Liver (tissue), 10 donors: ENCODE measurements at places on chromosomes 5 and 9.
A peak's percentile ranks its signal among the peaks of the same experiment; 100 is the strongest.

GRCh38 chr5:55345327-55345726 lies 37.5 kb downstream of the MTREX start:
- no peak for DNase-seq

DNA sequence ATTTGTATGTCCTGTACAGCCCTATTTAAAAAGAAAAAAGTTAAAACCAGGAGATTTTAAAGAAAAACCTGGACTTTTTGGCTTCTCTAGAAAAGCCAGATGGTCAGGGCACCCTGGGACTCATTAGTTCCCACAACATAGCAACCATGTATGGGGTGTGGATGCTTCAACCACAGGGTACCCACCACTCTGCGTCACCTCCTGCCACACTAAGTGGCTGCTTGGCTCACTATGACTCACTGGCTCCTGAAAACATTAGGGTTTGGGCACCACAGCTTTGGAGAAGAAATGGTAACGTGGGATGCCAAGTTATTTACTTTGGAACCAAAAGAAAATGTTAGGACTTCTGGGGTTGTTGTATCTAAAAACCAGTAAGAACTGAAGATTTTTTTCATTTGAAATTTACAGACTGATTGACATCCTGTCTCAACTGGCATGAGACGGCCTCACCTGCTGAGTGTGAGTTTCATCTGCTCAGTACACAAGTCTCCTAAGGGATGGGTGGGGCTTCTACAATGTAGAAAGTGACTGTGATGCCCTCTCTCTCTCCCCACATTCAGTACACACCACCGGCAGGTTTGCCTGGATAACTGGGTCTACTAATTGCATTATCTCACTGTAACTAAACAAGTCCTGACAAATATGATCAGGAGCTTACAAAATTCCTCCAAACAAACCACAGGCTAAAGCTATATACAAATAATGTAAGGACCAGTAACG lies 103.9 kb downstream of the ESM1 start:
- no peak for DNase-seq

- DNase-seq: no peak
Observed at GRCh38 chr5:134584662-134585061, 48.0 kb downstream of the SAR1B start.

- DNase-seq: no peak
Observed at GRCh38 chr9:113331780-113332179, 8.3 kb downstream of the WDR31 start.

- DNase-seq: no peak
Observed at GRCh38 chr9:117414220-117414905, 494 bp downstream of the ASTN2 start.

DNA sequence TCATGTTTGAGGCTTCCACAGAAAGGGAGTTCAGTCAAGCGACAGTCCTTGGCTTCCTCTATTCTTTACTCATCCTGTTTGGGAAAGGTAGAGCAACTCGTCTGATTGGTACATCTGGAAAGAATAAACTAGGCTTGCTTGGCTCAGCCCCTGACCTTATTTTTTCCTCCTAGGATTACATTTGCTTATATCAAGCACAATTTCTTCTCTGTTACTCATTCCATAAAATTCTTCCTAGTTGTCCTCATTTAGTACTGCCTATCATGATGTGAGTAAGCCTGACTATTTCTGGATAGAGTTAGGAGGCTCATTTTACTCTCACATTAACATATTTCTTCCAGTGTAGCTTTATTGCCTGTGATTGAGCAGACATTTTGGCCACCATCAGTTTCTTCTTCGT lies 10.9 kb upstream of the CARNMT1 start:
- no peak for DNase-seq

DNA sequence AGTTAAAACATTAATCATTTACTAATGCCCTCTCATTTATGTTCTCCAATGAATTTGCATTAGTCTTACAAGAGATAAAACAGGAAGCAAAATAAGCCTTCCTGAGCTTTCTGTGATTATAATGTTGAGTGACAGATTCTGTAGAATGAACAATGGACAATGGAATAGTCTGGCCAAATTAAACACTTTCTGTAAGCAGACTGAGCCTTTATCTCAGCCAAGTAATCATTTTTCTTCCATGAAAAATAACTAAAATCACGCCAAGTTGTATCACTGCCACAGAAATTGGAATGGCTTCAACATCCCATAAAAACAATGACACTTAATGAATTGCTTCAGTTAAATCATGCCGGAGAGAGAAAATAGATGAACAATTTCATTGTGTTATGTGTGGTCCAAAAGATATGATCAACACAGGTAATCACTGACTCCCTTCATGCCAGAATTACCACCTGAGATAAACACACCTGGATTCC lies 63.0 kb downstream of the TSSK1B start:
- DNase-seq: no peak

- no peak for DNase-seq
Observed at GRCh38 chr5:43376496-43377140, 35.6 kb downstream of the CCL28 start.

- no peak for DNase-seq
Observed at GRCh38 chr9:133499132-133499891, 20.4 kb upstream of the SLC2A6 start.

- no peak for DNase-seq
Observed at GRCh38 chr9:76571288-76571687, 112.3 kb downstream of the GCNT1 start.

- peak; percentile 81 for DNase-seq
Observed at GRCh38 chr9:32526041-32526706, at the start of gene RIGI. RIGI (minus strand) TSS chr9:32526196; CDS start chr9:32526166, 30 bp downstream.

GRCh38 chr5:172830876-172831662 lies 3.0 kb upstream of the ERGIC1 start:
- no peak for DNase-seq

DNA sequence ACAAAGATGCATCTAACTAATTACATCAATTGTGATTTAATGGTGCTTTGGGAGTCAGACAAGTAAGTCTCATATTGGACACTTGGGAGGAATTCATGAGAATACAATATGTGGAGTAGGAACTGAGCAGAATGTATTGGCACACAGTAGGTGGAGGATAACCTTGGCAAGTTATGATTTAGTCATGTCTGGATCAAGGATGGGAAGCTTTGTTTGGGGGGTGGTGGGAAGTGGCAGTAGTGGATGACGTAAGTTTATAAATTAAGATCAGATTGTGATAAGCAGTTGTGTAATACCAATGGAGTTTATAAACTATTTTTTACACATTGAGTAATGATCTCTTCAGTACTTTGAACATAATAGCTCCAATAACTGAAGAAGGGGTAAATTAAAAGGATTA lies 67.0 kb downstream of the SGCD start:
- DNase-seq: no peak

GRCh38 chr5:7902201-7902600 lies 33.3 kb downstream of the MTRR start:
- no peak for DNase-seq

DNA sequence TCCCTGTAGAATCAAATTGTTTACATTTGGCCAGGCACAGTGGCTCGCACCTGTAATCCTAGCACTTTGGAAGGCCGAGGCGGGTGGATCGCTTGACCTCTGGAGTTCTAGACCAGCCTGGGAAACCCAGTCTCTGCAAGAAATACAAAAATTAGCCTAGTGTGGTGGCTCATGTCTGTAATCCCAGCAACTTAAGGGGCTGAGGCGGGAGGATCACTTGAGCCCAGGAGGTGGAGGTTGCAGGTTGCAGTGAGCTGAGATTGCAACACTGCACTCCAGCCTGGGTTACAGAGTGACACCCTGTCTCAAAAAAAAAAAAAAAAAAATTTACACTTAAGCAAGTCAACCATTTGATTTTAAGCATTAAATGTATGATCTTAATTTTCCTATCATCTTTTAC lies 17.5 kb upstream of the IQGAP2 start:
- DNase-seq: no peak

- DNase-seq: no peak
Observed at GRCh38 chr5:73221161-73221560, 48.2 kb downstream of the TMEM174 start.

GRCh38 chr9:83920469-83920926 lies 734 bp downstream of the KIF27 start:
- DNase-seq: no peak

DNA sequence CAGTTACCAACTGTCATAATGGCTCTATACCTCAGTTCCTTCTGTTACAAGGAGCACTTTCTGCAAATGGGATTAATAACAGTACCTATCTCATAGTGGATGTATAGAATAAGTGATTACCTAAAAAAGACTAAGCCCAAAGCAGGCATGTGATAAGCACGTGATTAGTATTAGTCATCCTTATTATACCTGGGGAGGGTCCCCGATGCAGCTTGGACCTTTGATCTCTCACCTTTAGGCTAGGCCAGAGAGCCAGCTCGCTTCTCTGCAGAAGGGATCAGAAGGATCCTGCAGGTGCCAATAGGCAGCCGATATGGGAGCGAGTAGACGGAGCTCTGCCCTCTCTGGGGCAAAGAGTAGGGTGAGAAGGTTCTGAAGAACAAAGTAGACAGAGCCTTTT lies 4.0 kb downstream of the JADE2 start:
- no peak for DNase-seq

- DNase-seq: no peak
Observed at GRCh38 chr5:97412959-97413358, 229.9 kb upstream of the RIOK2 start.

- no peak for DNase-seq
Observed at GRCh38 chr9:100759215-100759614, 181.3 kb downstream of the CAVIN4 start.

DNA sequence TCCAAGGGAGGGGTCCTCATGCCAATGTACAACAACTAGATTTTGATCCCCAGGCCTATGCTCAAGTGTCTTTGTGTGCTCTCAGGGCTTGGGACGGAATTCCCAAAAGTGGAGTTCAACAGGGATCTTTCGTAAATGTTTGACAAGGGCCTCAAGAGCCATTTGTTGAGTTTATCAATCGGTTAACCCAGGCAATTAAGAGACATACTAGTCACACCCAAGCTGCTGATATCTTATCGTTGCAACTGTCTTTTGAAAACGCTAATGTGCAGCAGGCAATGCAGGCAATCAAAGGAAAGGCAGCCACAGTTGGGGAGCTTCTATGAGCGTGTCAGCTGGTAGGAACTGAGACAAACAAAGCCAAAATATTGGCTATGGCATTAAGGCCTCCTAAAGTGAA lies 161.2 kb downstream of the CPLANE1 start:
- DNase-seq: no peak

- DNase-seq: no peak
Observed at GRCh38 chr9:37925786-37926736, 22.1 kb upstream of the SLC25A51 start.

- DNase-seq: no peak
Observed at GRCh38 chr5:168157141-168157540, 134.3 kb upstream of the WWC1 start.
